ENCODE measurements at places on chromosomes 2 and 18.

- DNase-seq: no peak
Measured at GRCh38 chr2:48768669-48769068, 13.1 kb upstream of the LHCGR start.

GRCh38 chr2:230721712-230722111 lies 9.1 kb downstream of the CAB39 start:
- DNase-seq: peak; percentile 26

DNA sequence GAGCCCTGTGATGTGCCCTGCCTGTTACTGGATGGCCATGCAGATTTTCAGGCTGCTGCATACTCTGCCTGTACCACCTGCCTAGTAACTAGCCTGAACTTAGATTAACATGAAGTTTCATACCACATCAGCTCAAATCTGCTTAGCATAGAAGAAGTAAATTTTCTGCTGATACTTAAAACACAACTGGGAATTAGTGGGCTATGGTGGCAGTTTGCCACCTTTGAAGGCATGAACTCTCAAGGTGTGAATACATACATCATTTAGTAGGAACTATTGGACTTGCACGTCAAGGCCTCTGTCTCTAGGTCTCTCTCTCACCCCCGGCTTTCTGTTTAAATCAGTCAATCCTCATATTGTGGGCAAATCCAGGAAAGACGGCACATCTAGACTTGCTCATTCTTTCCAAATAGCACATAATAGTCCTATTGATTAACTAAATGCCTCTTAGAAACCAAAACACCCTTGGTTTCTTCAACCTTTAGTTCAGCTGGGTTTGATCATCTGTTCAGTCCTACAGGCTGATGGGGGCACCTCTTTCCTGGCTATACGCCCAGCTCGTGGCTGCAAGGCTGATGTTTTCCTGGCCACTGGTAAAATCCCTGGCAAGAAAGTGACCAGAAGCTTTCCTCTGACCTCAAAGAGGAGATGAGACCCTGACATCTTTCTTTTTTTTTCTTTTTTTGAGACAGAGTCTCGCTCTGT lies 58.4 kb downstream of the ALPK2 start:
- no peak for DNase-seq

- no peak for DNase-seq
Measured at GRCh38 chr18:76589866-76590265, 94.8 kb upstream of the ZNF516 start.

GRCh38 chr2:98460573-98461497 lies 16.2 kb downstream of the INPP4A start:
- peak; percentile 68 for DNase-seq

- DNase-seq: peak; percentile 44
Measured at GRCh38 chr2:117536139-117536538, 278.4 kb upstream of the DDX18 start.

GRCh38 chr2:168895771-168896170 lies 5.3 kb upstream of the G6PC2 start:
- no peak for DNase-seq

DNA sequence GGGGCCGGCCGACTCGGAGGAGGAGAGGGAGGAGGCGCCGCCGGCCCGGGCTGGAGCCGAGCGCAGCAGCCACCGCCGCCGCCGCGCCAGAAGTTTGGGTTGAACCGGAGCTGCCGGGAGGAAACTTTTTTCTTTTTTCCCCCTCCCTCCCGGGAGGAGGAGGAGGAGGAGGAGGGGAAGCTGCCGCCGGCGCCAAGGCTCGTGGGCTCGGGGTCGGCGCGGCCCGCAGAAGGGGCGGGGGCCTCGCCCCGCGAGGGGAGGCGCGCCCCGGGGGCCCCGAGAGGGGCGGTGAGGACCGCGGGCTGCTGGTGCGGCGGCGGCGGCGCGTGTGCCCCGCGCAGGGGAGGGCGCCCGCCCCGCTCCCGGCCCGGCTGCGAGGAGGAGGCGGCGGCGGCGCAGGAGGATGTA lies 316 bp downstream of the CRIM1 start:
- DNase-seq: no peak
